ENCODE measurements at places on chromosomes 3 and 15. TPM values are rescaled to one million over a fixed set of nuclear protein-coding genes. Genes with fewer than 3 reads are reported as not detected.

FOXL2 gene
- 23.6 TPM for total RNA-seq

- DNase-seq = no peak
Observed at GRCh38 chr15:69232144-69232543, 66.6 kb upstream of the PAQR5 start.

HTR3E gene
- not detected for total RNA-seq

DNA sequence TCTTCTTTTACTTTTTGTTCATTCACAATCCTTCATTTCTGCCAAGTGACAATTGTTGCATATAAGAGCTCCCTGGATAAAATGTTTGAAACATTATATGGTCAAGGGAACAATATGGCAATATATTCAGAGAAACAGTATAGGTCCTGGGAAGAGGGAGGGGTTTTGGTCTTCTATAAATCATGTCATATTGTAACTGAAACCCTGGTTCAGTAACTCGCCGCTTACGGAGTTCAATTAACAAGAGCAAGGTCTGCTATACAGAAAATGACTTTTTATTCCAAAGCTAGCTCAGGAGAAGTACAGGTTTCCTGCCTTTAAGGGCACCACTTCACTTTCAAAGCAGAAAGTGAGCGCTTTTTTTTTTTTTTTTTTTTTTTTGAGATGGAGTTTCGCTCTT, 522.1 kb upstream of the TGFBR2 start:
- no peak for DNase-seq

PLIN1 gene
- 0.48 TPM for total RNA-seq

DNA sequence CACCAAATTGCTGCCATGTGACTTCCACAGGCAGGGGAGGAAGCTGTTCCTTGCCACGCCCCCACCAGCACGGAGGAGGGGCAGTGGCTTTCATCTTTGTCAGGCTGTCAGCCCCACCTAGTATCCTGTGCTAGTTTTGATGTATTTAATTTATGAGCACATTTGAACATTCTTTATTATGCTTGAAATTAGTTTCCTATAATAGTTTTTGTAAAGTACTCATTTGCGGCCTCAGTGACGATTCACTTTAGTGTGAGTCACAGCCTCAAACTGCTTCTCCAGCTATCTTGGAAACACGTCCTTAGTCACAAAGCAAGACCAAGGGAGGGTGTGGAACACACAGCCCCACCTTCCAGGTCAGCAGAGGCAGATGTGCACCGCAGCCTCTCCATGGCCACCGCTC, 239.9 kb upstream of the ATP10A start:
- DNase-seq = no peak

GOLGA8R gene
- 5.3 TPM for total RNA-seq

ARHGEF26 gene
- 16.2 TPM for total RNA-seq

GP5 gene
- not detected for total RNA-seq

DNA sequence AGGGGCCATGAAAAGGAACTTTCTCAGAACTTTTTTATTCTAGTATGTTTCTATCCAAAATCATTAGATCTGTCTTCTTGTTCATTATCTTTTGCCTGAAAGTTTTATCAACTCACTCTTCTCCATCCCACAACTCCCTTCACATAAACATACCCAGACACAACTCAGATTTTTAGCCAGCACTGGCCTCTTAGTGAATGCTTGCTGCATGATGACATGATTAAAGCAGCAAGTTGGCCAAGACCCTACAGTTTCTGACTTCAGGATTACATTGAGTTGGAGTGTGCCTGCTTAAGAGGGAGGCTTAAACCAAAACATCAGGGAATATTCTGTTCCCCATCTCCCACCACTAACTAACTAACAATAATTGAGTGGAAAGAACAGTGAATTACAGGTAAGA, 38.1 kb downstream of the PLSCR2 start:
- no peak for DNase-seq

SMCO1 gene
- not detected for total RNA-seq

- no peak for DNase-seq
Observed at GRCh38 chr3:142977399-142977728, 13.9 kb upstream of the PAQR9 start.

PRR20G gene
- total RNA-seq = not detected

AAGAB gene
- 39.5 TPM for total RNA-seq

PPP1R14D gene
- not detected for total RNA-seq

GRCh38 chr15:66646799-66647198, 55.2 kb upstream of the SMAD6 start:
- DNase-seq = no peak

DNA sequence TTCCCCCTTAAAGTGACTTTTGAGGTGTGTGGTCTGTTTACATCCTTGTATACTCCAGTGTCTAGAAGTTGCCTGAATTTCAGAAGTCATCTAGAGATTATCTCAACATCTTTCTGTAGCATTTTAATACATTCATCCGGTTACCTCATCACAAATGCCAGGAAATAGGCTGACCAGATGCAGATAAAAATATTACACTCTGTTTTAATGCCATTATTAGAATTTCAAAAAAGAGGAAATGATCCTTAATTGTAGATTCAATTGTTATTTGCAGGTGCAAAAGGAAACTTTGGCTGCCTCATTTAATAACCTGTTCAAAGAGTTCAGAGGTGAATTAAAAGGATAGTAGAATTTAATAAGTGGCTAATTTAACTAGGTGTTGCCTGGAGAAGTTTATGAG, 290.9 kb downstream of the C3orf38 start:
- DNase-seq = no peak

LTK gene
- total RNA-seq = 0.24 TPM

MYRIP gene
- total RNA-seq = 3.5 TPM

MYH15 gene
- total RNA-seq = 0.62 TPM

GRCh38 chr15:81323559-81323943, 390 bp downstream of the STARD5 start:
- no peak for DNase-seq

- no peak for DNase-seq
Observed at GRCh38 chr3:126545544-126545943, 13.2 kb downstream of the C3orf22 start.

- DNase-seq = no peak
Observed at GRCh38 chr3:159458010-159458409, 530.6 kb upstream of the IL12A start.

GRCh38 chr3:139647866-139648435, 29.8 kb downstream of the NMNAT3 start:
- no peak for DNase-seq

- DNase-seq = peak; percentile 49
Observed at GRCh38 chr15:56832125-56832524, 86.3 kb upstream of the TCF12 start.

GRCh38 chr3:171874879-171875278, 31.7 kb downstream of the TMEM212 start:
- no peak for DNase-seq

- no peak for DNase-seq
Observed at GRCh38 chr3:132279030-132279429, 38.2 kb upstream of the ACP3 start.

TGM4 gene
- not detected for total RNA-seq

ENTPD3 gene
- total RNA-seq = 3.3 TPM

DNA sequence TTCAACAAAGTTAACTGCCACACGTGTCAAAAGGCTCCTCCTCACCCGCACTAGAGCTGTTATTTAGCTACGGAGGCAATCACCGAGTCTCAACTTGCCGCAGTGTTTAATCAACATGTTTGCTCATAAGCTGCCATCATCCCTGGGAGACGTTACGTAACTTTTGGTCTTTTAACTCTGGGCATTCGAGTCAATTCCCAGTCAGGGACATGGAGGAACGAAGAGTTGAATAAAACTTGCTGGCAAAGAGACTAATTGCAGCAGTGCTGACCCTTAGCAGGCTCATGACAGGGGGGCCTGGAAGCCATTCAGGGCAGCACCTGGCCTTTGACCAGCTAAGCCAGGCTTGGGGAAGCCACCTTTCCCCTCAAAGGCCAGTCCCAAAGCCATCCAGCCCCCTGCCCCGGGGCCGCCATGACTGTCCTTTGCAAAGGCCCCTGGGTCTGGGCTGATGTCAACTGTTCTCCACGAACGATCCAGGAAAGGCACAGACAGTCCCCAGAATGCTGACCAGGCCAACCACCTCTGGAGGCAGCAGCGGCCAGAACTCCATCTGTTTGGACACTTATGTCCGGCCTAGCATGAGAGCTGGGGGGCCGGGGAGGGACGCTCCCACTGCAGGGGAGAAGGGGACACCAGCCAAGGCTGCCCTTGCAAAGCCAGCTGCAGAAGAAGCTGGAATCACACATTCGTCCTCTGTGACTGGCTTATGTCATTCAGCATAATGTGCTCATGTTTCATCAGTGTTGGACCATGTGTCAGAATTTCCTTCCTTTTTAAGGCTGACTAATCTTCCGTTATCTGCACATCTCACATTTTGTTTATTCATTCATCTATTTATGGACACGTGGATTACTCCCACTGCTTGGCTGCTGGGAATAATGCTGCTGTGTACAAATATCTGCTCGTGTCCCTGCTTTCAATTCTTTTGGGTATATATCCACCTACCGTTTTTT, 43.7 kb downstream of the PCSK6 start:
- DNase-seq = no peak

DNA sequence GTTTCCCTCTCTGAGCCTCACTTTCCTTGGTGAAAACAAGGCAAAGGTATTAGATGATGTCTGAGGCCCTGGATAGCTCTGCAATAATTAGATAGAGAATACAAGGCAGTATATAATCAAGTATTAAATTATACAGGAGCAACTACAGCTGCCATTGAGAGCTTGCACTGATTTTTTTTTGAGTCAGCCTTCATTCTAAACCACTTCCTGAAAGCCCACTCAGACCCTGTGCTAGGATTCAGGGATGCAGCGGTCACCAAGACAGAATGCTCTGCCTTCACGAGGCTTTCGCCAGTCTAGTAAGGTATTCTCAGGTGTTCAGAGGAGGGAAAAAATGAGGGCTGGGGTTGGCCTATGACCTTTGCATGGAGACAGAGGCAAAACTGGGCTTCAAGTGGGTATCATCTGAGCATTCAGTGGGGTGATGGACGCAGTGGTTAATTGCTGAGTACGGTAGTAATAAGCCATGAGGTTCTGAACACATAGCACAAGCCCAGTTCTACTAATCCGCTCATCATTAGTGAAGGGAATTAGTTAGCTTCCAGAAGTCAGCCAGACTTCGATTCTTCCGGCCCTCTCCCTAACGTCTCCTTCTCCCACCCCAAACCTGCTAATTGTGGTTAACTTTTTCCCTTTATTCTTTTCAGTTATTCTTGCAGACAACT, 3.6 kb downstream of the VGLL4 start:
- DNase-seq = no peak

Measured in uterus (tissue), 4 donors.